Occipital lobe (tissue), 3 donors: ENCODE measurements at places on chromosomes 4 and X.

- DNase-seq = no peak
Measured at GRCh38 chr4:123522646-123523045, 126.1 kb downstream of the SPRY1 start.

GRCh38 chrX:14491689-14492088 lies 37.6 kb upstream of the GLRA2 start:
- no peak for DNase-seq

- no peak for DNase-seq
Measured at GRCh38 chr4:184424993-184425758, 49.2 kb downstream of the IRF2 start.

GRCh38 chrX:45697591-45697990 lies 496.9 kb upstream of the DIPK2B start:
- no peak for DNase-seq

- no peak for DNase-seq
Measured at GRCh38 chr4:102819588-102820365, 7.6 kb downstream of the UBE2D3 start.

DNA sequence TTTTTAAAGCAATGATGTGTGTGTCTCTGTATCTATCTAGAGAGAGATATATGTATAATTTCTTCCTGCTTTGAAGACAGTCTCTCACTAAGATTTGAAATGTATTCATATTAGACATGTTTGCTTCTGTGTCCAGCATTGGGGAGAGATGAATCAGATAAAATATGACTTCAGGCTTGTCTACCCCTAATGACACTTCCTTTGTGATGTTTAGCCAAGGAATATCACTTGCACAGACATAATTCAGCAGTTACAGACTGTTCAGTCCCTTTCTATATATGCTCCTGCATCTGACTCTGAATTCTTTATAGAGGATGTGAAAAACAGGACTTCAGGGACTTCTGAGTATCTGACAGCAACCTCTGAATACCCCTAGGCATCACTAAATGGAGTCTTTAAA lies 158.4 kb downstream of the DCLK2 start:
- DNase-seq = no peak

DNA sequence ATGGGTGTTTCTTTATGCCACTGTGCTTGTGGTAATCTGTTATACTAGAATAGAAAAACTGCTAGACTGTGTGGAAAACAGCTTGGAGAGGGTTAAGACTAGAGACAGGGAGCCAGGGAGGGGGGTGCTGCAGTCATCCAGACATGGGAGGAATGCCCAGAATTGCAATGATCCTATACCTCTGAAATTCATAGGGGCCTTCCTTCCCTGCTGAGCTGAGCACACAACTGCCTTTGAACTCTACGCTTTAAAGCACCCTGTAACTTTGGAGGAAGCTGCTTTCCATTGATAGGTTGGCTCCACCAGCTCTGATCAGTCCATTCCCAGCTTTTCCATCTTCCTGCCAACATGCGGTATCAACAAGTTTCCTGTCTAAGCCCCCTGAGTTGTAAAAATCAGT lies 155.9 kb upstream of the RASGEF1B start:
- no peak for DNase-seq

DNA sequence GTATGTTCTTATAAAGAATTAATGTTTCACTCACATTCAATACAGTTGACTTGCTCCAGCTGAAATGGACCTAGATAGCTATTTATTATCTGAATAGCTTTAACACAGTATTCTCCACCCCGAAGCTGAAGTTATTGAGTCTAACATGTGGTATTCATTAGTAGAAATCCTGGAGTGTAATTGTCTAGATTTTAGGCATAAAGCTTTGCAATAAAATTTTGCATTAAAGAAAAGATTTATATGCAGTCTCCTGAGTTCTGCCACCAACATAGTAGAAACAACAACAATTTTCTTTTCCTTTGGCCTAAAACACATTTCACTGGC lies 90.2 kb upstream of the DCLK2 start:
- DNase-seq = no peak

GRCh38 chrX:70453024-70453618 lies 8.5 kb downstream of the DLG3 start:
- DNase-seq = no peak

GRCh38 chr4:81740487-81740886 lies 268.8 kb upstream of the RASGEF1B start:
- DNase-seq = no peak

GRCh38 chr4:87227751-87228151 lies 7.3 kb upstream of the KLHL8 start:
- DNase-seq = no peak

DNA sequence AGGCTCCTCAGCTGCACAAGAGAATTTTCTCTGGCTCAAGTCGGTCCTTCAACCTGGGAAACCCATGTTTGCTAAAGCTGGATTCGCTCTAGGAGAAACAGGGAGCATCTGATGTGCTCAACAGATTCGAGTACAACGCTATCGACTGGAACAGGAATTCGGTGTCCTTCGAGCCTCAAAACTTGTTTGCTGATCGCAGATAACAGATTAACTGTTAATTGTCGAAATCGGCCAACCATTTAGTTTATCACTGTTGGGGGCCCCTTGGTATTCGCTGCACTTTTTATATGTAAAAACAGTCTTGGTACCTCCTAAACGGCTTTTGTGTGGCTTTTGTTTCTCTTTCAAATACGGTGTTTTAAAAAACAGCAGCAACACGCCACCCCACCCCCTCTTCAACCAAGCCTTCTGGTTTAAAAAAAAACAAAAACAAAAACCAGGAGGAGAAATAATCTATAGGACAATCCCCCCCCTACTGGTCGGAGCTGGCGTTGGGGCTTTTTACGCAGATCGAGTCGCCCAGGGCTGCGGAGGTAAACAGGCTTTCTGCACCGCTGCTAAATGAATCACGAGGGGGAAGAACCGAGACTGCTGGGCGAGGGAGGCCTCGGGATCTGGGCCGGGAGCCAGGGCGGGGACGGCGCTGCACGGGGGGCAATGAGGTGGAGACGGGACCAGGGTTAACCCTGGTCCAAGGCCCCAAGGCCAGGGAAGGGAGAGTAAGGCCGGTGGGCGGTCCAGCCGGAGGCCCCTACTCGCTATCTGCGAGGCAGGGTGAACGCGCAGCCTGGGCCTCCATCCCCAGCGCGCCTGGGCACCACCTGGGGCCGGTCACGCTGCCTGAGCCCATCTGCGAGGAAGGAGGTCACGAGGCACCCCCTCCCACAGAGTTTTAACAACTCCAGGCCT lies 71.7 kb upstream of the BCOR start:
- DNase-seq = no peak

DNA sequence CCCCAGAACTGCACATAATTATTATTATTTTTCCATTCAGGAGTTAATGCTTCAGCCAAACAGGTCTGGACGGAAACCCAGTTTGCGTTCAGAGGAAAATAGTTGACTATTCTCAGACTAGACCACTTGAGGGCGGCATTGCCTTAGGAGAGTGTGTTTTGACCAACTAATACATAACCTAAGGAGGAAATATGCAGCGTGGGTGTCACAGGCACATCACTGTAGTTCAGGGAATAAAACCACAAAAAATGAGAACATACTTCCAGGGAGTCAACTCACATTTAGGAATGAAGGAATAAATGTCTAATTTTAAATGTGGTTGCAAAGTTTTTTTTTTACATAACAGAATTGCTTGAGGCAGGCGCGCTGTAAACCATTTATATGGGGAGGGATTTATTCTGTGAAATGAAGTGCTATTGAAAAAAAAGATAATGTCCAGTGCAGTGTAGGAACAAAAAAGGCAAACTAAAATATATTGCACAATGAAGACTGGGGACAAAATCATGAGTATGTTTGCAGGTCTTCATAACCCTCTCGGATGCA lies 93.3 kb downstream of the SYNPO2 start:
- DNase-seq = peak; percentile 43

GRCh38 chrX:65720381-65720964 lies 53.0 kb downstream of the MSN start:
- DNase-seq = no peak

DNA sequence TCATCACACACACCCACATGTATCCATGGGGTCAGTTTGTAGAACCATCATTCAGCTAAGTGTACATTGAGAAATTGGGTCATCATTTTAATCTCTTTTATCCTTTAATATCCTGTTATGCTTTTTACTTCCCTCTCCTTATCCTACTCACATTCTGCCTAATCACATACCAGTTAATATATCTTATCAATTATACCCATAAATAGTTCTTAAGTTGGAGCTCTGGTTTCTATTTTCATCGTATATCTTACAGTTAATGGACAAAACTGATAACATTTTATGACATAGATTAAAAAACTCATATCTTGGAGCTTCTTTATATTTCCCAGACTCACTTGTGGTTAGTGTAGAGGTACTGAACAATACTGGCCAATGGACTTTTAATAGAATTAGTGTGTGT lies 729.5 kb upstream of the LCORL start:
- no peak for DNase-seq

GRCh38 chr4:40515037-40515397 lies 114.6 kb downstream of the RBM47 start:
- DNase-seq = no peak

GRCh38 chr4:1866189-1866661 lies 5.0 kb upstream of the NSD2 start:
- DNase-seq = no peak

DNA sequence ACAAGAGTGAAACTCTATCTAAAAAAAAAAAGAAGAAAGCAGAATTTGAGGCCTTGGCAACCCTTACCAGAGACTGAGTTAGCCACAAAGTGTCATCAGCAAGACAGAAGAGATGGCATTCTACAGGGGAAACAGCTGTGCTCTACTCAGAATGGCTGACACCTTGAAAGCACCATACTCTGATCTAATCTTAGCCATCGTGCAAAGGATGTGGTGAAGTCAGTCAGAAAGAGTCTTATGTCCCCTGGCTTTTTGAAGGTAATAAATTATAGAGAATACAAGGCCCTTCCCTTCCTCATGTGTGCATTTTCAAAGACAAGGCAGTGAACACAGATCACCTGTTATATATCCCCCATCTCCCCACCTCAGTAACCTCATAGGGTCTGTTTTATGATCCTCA lies 13.2 kb downstream of the CLNK start:
- DNase-seq = no peak

- DNase-seq = no peak
Measured at GRCh38 chr4:77120886-77121508, 36.0 kb upstream of the CCNG2 start.

DNA sequence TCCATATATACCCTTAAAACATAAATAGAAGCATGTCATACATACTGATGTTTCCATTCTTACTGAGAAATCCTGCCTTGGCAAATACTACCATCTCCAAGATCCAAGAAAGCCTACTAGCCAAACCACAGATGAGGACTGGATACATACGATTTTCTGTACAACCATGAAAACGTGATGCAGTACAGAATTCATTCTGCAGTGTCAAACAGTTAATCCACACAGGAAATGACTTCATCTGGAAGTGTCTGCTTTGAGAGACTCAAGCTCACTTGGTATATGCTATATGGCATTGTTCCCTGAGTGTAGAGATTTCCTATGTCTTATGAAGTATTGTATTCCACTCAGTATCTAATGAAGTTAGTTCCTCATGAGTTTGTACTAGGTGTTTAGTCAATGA lies 94.3 kb downstream of the CT47B1 start:
- no peak for DNase-seq
